ENCODE measurements at places on chromosomes 7 and 10.
A peak's percentile ranks its signal among the peaks of the same experiment; 100 is the strongest.

DNA sequence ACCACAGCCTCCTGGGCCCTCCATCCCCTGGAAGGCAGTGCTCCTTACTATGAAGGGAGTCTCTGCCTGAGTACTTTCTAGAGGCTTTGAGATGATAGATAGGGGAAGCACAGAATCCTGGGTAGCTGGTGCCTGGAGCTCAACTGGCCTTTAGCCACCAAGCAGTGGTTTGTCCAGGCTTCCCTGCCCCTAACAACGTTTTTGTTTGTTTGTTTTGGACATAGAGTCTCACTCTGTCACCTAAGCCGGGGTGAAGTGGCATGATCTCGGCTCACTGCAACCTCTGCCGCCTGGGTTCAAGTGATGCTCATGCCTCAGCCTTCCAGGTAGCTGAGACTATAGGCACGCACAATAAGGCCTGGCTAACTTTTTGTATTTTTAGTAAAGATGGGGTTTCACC, 289.4 kb downstream of the PLXNA4 start:
- no peak for DNase-seq

DNA sequence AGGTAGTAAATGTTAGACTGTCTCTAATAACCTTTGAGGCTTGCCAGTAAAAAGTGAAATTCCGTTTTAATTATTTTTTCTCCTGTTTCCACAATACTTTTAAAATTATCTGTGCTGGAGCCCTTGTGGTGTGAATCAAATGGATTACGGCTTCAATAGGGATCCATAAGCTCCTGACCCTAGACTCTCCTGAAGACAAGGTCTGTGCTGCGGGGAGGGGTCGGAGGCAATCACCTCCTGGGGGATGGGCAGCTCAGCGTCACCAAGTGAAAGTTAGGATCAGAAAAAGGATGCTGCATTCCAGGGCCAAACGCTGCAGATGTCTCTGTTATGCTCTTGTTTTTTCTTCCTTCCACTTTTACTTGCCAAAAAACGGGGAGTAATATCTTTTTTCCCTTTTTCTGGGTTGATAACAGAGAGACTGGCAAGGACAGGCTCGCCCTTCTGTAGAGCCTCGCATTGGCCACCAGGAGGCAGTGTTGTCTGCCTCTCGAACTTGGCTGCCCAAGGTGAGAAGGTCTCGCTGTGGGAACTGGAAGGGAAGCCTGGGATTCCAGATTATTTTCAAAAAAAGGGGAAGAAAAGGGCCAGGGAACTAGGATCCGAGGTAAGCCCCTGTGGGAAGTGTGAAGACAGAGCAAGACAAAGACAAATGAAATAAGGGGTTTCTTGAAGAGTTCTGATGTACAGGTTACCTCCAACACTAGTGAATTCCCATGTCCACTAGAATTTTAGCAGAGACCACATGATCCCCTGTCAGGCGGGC, 621.9 kb downstream of the ACTR3B start:
- DNase-seq: no peak

- DNase-seq: no peak
Measured at GRCh38 chr10:69061305-69062161, 26.4 kb upstream of the SRGN start.

DNA sequence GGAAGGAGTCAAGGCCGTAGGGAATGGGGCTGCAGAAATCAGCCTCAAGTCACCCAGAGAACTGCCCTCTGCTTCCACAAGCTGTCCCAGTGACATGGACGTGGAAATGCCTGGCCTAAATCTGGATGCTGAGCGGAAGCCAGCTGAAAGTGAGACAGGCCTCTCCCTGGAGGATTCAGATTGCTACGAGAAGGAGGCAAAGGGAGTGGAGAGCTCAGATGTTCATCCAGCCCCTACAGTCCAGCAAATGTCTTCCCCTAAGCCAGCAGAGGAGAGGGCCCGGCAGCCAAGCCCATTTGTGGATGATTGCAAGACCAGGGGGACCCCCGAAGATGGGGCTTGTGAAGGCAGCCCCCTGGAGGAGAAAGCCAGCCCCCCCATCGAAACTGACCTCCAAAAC, 50.2 kb upstream of the PDCD4 start:
- no peak for DNase-seq

DNA sequence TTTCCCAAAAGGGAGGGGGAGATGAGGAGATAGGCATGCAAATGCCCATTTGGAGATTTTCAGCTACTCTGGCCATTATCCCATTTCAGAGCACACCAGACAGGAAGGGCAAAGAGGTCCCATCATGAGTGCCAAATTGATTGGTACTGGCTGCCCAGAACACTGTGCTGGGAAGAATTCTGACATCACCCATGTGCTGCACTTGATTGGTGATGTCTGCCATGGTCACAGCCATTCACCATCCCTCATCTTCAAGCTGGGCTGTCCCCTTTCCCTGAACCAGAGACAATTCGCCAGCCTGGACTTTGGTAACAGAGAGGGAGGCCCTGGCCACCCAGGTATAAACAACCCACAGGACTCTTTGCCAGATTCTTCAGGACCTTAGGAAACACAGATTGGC, 23.2 kb upstream of the RADIL start:
- no peak for DNase-seq

- no peak for DNase-seq
Measured at GRCh38 chr10:109996225-109996624, 11.6 kb upstream of the ADD3 start.

DNA sequence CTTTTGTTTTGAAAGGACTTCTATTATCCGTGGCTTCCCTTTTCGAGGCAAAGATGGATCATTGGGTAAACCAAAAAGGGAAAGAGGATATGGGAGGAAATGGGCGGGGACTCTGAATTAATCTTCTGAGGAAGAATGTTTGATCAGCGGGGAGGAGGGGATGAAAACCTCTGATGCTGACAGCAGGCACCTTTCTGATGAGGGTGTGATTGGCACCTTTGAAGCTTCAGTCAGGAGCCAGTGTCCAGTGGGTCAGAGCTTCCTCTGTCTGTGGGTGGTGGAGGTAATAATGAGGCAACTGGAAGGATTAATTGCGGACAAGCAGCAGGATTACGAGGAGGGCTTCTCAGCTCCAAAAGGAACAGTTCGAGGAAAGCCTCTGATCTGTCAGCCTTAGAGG, 877.6 kb downstream of the LRMDA start:
- no peak for DNase-seq

DNA sequence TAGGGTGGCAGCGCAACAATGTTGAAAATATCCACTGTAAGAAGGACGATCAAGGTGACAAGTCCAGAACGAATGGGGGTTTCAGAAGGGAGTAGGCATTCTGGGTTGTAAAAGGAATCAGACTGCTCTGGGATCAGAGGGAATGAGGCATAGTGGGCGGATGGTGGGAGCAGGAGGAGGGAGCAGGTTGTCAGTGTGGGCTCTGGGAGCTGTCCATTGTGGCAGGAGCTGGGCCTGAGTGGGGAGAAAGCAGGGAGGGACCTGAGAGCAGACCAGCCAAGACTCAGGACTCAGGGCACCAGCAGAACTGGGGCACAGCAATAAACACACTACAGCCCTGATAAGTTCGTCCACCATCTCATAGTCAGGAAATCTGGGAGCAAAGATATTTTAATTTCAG, 292.6 kb upstream of the MKI67 start:
- no peak for DNase-seq

DNA sequence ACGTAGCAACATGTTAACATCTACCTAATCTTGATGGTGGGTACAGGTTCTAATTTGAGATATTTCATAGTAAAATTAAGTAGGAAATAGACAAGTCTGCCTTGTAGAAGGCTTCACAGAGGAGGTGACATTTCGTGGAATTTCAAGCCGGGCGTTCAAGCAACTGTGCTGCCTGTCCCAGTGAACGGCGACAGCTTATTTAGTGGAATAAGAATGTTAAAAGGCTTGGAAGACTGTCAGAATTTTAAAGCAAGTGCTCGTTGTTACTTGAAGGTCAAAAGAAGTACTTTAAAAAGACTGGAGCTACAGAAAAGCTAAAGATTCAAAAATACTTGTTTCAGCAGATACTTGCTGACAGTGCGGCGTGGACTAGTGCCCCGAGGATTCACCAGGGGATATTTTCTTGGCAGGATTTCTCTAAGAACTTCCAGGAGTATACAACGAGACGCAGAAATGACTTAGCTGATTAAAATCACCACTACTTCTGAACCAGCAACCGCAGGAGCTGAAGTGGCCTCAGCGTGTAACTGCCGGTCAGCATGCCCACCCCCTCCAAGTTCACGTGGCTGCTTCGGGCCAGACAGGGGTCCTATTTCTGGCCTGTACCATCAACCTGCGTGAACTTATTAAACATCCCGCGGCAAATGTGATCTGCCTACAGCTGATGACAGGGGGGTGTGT, 46.5 kb downstream of the CTBP2 start:
- DNase-seq: no peak

DNA sequence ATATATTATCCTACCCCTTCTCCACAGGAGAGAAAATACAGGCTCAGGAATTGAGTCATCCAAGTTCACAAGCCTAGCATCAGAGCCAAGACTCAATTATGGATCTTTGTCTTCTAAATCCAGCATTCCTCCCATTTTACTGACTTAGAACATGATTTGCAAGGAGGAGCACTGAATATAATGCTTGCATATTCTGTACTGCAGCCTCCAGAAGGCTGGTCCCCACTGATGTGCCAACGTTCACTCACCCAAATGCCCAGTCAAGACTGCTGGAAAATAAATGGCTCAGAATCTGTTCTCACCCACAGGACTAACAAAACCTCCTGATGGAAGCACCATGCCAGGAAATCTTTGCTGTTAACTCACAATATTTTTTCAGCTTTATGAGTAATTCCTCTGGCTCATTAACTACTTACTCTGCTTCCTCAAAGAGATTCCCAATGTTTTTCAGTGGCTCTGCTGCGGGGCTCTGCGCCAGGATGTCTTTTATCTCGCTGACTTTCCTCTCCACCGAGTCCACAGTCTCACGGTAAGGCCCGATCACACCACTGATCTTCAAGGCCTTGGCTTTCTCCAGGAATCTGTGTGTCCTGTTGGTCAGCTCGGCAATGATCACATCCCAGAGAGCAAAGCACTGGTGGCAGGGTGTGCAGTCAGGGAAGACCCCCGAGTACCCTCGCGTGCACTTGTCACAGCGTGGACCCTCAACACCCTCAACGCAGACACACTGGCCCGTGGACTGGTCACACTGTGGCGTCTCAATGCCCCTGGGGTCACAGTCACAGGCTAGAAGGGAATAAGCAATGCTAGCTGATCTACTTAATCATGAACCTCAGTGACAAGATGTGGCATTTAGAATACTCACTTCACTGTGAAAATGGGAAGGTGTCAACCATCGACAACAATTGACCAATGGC, 48.8 kb downstream of the DLD start:
- DNase-seq: no peak

DNA sequence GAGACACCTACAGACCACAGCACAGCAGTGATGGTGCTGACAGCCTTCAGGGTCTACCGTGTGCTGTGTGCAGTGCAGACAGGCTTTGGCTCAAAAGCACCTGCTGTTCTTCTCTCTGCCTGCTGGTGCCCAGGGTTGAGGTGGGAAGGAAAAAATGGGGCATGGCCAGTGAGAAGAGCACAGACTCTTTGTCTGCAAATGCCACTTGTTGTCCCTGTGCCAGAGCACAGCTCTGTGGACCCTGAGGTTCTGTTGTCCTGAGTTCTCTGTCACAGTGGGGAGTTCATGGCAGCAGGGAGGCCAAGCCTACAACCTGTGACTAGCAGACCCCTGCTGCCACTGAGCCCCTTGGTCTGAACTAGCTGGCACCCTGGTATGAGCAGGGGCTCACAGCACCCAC, 376.7 kb downstream of the GLRX3 start:
- DNase-seq: no peak

DNA sequence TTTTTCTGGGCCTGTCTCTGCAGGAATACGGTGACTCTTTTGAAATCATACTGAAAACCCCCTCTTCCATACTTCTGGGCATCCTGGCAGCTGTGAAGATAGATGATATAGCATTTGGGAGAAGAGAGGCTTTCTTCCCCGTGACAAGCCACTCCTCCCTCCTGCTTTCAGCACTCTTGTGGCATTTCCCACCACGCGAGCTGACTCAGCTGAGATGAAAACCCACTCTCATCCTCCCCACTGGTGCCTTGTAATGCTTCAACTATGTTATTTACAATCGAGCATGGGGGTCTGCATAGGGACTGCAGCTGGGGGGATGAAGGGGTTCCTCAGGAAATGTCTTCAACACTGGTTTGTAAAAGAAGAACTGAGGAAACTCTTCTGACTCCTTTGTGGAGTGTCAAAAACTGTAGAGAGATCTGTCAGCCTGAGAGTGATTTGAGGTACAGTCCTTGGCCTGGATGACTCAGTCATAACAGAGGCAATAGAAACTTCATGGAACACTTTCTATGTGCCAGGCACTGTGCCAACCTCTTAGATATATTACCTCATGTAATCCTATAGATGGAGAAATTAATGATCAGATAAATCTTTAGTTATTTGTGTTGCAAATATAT, 1.7 kb upstream of the TBATA start:
- DNase-seq: no peak

- no peak for DNase-seq
Measured at GRCh38 chr7:140039066-140039465, 23.7 kb downstream of the PARP12 start.

DNA sequence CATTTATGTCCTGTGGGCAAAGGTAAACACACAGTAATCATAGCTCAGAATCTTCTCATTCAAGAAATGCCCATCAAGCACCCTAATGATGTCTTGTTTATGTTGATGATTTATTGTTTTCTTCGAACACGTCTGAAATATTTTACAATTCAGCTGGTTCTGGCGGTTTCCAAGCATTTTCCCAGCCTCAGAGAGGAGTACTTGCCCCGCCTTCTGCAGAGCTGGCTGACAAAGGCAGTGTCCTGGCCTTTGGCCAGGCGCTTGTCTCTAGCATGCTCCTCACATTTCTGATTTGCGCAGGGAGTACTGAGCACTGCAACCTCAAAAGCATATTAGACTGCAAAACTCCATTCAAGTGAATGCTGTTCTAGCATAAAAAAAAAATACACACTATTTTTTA, 314.2 kb upstream of the GNAI1 start:
- DNase-seq: peak; percentile 16

DNA sequence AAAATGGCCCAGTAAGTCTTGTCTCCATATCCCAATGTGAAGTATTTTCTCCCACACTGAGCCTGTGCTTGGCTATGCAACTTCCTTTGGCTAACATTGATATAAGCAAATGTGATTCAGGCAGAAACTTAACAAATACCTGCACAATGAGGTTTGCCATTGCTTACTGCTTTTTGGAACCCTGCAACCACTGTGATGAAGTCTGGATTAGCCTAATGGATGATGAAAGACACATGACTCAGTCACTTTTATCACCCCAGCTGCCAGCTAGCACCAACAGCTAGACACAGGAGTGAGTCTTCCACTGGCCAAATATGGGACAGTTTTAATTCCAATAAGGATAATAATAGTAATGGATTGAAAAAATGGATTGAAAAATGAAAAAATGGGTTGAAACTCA, 854.5 kb downstream of the GRM8 start:
- DNase-seq: no peak

DNA sequence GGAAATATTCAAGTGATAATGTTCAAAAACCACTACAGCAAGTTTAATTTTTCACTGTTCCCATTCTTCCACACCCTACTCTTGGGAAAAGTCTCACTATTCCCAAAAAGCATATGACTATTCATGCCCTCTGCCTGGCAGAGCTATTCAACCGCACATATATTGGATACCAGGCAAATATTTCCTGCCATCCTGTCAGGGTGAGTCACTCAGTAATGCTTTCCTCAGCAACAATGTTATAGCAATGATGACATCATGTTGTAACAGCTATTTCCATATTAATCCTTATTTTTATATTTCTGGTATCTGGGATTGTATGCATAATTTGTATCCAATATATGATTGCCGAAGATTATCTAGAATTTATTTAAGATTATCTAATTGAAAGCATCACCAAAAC, 114.0 kb upstream of the PLXDC2 start:
- DNase-seq: no peak

Data from NCI-H187 (cell line).